ENCODE measurements at places on chromosomes 6 and 20. TPM values are rescaled to one million over a fixed set of nuclear protein-coding genes. Genes with fewer than 3 reads are reported as not detected.

Gene EPHA7
- total RNA-seq, result 1.8 TPM

Gene PGC
- 53.1 TPM for total RNA-seq

Gene RFX6
- not detected for total RNA-seq

Gene TAAR8
- total RNA-seq, result not detected

Gene FOXA2
- total RNA-seq, result 0.49 TPM

Gene KIF6
- not detected for total RNA-seq

Gene MARCKS
- 34.3 TPM for total RNA-seq

Gene FAM83B
- total RNA-seq, result not detected

Gene KCNS1
- not detected for total RNA-seq

Gene NMBR
- total RNA-seq, result 0.49 TPM

Gene PMEPA1
- 104 TPM for total RNA-seq

Gene PRND
- total RNA-seq, result not detected

DNA sequence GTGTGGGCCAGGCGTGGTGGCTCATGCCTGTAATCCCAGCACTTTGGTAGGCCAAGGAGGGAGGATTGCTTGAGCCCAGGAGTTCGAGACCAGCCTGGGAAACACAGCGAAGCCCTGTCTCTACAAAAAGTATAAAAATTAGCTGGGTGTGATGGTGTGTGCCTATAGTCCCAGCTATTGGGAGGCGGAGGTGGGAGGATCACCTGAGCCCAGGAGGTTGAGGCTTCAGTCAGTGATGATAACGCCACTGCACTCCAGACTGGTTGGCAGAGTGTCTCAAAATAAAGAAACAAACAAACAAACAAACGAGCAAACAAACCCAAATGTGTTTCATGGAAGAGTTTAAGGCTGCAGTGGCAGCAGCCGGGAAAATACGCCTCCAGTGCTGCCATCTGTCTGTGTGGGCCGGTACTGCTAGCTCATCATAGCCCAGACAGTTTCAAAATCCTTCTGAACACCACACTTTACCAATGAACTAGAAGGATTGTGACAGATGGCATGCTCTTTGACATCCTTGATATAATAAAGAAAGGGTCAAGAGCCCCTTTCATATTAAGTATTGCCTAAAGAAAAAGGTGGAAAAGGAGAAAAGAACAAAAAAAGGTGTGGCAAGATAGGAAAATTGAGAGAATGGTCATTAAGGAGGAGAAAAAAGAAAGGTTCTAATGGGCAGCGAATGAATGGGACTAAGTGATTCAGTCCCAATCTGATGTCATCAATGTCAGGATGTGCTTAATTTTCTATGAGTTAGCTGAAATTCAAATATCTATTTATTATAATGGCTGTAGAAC is 298.6 kb downstream of the SYNE1 start:
- H3K36me3 ChIP-seq, result peaks cover 58% of the 10 kb centered on the region
- no peak overlapping the region for H3K4me3 ChIP-seq
- no peaks in the 10 kb centered on the region for H3K4me1 ChIP-seq
- no peak for DNase-seq
- H3K27me3 ChIP-seq, result no peaks in the 10 kb centered on the region

- no peak overlapping the region for H3K27ac ChIP-seq
- DNase-seq, result no peak
- no peaks in the 10 kb centered on the region for H3K27me3 ChIP-seq
- no peaks in the 10 kb centered on the region for H3K36me3 ChIP-seq
Observed at GRCh38 chr20:7171911-7172310, 404.4 kb downstream of the BMP2 start.

- H3K27ac ChIP-seq, result no peak overlapping the region
- H3K4me1 ChIP-seq, result peaks cover 5% of the 10 kb centered on the region
Observed at GRCh38 chr6:96465321-96465903, 56.2 kb upstream of the UFL1 start.

DNA sequence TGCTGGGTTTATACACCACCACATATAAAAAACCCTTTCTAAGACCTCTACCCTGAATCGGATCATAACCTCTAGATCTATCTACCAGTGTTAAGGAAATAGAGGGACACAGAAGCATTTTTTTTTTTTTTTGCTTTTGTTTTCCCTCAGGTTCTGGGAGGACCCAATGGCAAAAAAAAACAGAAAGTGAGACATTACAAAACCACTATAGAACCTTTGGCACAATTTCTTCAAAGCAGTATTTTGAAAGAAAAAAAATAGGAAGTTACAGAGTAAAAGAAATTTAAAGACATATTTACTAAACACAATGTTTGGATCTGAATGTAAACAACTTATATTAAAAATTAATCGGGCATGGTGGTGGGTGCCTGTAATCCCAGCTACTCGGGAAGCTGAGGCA is 1258.7 kb upstream of the GJE1 start:
- no peaks in the 10 kb centered on the region for H3K4me1 ChIP-seq
- H3K36me3 ChIP-seq, result no peaks in the 10 kb centered on the region
- H3K27me3 ChIP-seq, result no peaks in the 10 kb centered on the region
- no peak overlapping the region for H3K4me3 ChIP-seq

DNA sequence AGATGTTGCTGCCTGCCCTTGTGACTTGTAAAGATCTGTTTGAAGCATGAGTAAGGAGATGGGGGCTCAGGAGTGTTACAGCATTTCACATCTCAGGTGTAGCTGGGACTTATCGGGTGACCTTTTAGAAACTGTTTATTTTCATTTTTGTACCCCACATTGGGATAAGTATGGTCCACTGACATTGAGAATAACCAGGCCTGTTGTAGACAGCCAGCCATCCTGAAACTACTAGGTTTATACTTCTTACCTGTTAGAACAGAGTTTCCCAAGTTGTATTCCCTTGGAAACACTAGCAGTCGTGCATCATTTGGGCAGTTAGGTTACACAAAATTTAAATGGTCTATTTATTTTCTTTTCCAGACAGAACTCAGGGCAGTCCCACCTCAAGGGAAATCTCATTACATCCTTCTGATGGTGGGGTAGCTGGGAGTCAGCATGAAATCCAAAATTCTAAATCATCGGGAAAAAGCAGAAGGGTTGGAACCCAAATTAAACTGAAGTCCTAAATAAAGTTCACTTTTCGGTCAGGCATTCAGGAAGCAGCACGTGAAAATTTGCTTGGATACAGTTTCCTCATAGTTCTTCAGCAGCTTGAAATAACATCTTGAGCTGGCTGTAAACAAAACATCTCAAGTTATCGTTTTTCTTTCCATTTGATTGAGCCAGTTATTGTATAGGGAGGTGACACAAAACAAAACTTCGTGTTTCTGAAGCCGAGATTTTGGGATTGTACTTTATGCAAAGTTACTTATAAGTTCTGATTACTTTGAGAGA is 30.5 kb downstream of the FOXO3 start:
- H3K36me3 ChIP-seq, result no peaks in the 10 kb centered on the region
- H3K27ac ChIP-seq, result peak overlapping the region; percentile 89
- peak overlapping the region; percentile 6 for H3K4me3 ChIP-seq
- peaks cover 99% of the 10 kb centered on the region for H3K4me1 ChIP-seq
- no peak for DNase-seq
- no peaks in the 10 kb centered on the region for H3K27me3 ChIP-seq

DNA sequence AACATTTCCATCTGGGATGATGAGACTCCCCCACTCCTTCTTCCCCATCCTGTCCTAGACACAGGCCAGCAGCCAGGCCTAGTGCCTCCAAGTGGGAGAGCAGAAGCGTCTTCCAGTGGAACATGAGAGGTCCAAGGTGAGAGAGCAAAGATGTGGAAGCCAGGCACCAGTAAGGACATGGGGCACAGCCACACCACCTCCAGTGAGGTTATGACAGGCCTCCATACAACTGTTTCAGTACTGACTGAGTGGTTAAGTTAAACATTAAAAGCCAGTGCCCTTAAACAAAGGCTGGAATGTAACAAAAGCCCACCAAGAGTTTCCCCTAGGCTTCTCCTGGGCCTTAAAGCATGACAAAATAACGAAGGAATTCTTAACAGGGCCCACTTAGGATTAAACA is 5.3 kb downstream of the ZBTB24 start:
- H3K4me3 ChIP-seq, result no peak overlapping the region
- H3K36me3 ChIP-seq, result peaks cover 29% of the 10 kb centered on the region
- no peak for DNase-seq
- no peaks in the 10 kb centered on the region for H3K27me3 ChIP-seq

DNA sequence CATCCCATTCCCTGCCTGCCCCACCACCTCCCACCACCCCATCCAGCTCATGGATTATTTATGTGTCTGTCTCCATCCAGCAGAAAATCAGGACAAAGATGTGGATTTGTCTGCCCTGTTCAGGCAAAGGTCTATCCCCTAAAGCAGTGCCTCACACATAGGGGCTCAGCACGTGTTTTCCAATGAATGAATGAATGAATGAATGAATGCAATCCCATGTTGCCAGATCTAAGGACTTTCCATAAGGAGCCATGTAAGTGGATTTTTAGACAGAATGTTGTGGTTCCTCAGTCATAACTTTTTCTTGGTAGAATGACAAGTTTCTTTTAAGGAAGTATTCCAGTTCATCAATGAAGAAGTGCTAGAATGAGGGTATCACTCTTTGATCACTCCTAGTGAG is 133.7 kb downstream of the RNASET2 start:
- no peak for DNase-seq
- no peaks in the 10 kb centered on the region for H3K27me3 ChIP-seq
- no peak overlapping the region for H3K27ac ChIP-seq
- H3K4me3 ChIP-seq, result no peak overlapping the region

- no peak for DNase-seq
- no peak overlapping the region for H3K27ac ChIP-seq
- no peaks in the 10 kb centered on the region for H3K27me3 ChIP-seq
- H3K4me3 ChIP-seq, result peak overlapping the region; percentile 34
- H3K36me3 ChIP-seq, result no peaks in the 10 kb centered on the region
Observed at GRCh38 chr20:34311118-34312023, 8.2 kb upstream of the AHCY start.

GRCh38 chr6:48670546-48670945 is 559.5 kb upstream of the PTCHD4 start:
- no peak overlapping the region for H3K27ac ChIP-seq
- H3K4me3 ChIP-seq, result no peak overlapping the region
- no peak for DNase-seq
- no peaks in the 10 kb centered on the region for H3K27me3 ChIP-seq
- no peaks in the 10 kb centered on the region for H3K4me1 ChIP-seq

DNA sequence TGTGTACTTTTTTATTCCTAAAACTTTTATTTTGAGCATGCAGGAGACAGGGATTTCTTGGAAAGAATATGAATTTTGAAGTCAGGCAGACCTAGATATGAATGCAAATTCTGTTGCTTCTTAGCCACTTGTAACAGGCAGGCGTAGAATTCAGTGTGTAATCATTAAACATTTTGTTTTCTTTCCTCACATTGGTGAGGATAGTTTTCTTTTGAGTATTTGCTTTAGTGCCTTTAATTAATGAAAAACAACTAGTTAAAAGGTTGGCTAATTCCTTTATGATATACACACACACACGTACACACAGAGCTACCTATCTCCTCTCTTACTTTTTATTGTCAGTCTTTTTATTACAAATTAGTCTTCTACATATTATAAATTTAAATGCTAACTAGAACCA is 342.3 kb downstream of the CDKAL1 start:
- no peak overlapping the region for H3K4me3 ChIP-seq
- H3K4me1 ChIP-seq, result peaks cover 11% of the 10 kb centered on the region
- H3K27me3 ChIP-seq, result no peaks in the 10 kb centered on the region
- H3K36me3 ChIP-seq, result no peaks in the 10 kb centered on the region
- H3K27ac ChIP-seq, result peak overlapping the region; percentile 83

- no peak overlapping the region for H3K4me3 ChIP-seq
- no peak overlapping the region for H3K27ac ChIP-seq
- no peaks in the 10 kb centered on the region for H3K27me3 ChIP-seq
- H3K36me3 ChIP-seq, result no peaks in the 10 kb centered on the region
Observed at GRCh38 chr20:59988141-59988540, 29.9 kb downstream of the CDH26 start.

DNA sequence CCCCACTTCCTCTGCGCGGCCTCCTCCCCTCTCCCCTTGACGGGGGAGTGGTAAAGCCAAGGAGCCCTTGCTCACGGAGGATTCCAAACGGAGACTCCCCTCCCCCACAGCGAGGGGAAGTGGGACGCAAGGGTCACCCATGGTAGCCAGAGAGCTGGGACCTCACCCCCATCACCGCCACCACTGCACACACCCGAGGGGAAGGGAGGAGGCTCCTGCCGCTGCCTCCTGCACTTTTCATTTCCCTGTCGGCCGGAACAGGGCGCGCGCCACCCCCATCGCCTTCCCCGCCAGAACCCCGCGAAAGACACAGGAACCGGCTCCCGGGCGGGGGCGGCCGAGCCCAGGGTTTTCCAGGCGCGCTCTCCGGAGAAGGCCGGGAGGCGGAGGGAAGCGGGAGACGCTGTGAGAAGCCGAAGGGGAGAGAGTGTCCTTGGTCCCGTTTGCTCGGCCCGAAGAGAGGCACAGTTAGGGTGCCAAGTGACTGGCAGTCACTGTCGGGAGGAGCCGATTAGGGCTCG is 789 bp downstream of the CCND3 start:
- peak overlapping the region; percentile 55 for H3K27ac ChIP-seq
- DNase-seq, result no peak
- H3K27me3 ChIP-seq, result no peaks in the 10 kb centered on the region
- peak overlapping the region; percentile 83 for H3K4me3 ChIP-seq
- peaks cover 8% of the 10 kb centered on the region for H3K36me3 ChIP-seq

DNA sequence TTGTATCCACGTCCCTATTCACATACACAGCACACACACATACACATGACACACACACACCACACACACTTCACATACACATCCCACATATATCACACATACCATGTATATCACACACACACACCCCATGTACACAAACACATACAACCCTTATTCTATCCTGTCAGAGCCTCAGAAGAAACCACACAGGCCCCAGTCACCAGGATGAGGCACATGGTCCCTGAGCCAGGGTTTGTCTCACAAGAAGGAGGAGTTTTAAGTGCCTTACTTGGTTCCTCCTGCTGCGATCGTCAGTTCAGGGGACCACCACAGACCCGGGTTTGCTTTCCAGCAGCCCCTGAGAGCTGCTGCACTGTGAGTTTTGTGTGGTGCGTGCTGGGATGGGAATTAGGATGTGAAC is 23.6 kb downstream of the BFSP1 start:
- no peaks in the 10 kb centered on the region for H3K27me3 ChIP-seq
- H3K4me1 ChIP-seq, result peaks cover 12% of the 10 kb centered on the region
- no peak overlapping the region for H3K4me3 ChIP-seq
- DNase-seq, result no peak

GRCh38 chr6:167799033-167799821 is 27.5 kb upstream of the AFDN start:
- no peak overlapping the region for H3K27ac ChIP-seq
- H3K36me3 ChIP-seq, result no peaks in the 10 kb centered on the region
- no peaks in the 10 kb centered on the region for H3K27me3 ChIP-seq
- H3K4me3 ChIP-seq, result no peak overlapping the region
- peaks cover 10% of the 10 kb centered on the region for H3K4me1 ChIP-seq

- DNase-seq, result no peak
- no peak within 1 kb of the TSS for H3K27ac ChIP-seq
- no peaks in the 10 kb centered on the region for H3K27me3 ChIP-seq
- no peak within 1 kb of the TSS for H3K4me3 ChIP-seq
- H3K4me1 ChIP-seq, result no peaks in the 10 kb centered on the region
Observed at GRCh38 chr6:28525496-28526039, at the start of gene GPX5. Gene GPX5, plus strand, starts transcription at chr6:28525881. Its CDS starts 133 bp downstream, at chr6:28526014.

- H3K4me1 ChIP-seq, result peaks cover 7% of the 10 kb centered on the region
- peak overlapping the region; percentile 3 for H3K27ac ChIP-seq
- peaks cover 2% of the 10 kb centered on the region for H3K36me3 ChIP-seq
- H3K27me3 ChIP-seq, result no peaks in the 10 kb centered on the region
- no peak for DNase-seq
Observed at GRCh38 chr20:44123874-44124535, 63.0 kb downstream of the JPH2 start.

- no peak for DNase-seq
- no peaks in the 10 kb centered on the region for H3K36me3 ChIP-seq
- H3K4me3 ChIP-seq, result no peak overlapping the region
- H3K27me3 ChIP-seq, result no peaks in the 10 kb centered on the region
- H3K4me1 ChIP-seq, result no peaks in the 10 kb centered on the region
- H3K27ac ChIP-seq, result no peak overlapping the region
Observed at GRCh38 chr6:130215526-130215925, 7.2 kb downstream of the SAMD3 start.

Data from thoracic aorta (tissue), 2 donors.